ENCODE measurements at places on chromosomes 6 and 20. TPM values are rescaled to one million over a fixed set of nuclear protein-coding genes. Genes with fewer than 3 reads are reported as not detected.

- DNase-seq, result peak; percentile 83
Measured at GRCh38 chr6:158906926-158907325, 87.8 kb upstream of the EZR start.

GRCh38 chr20:52103335-52103912 lies 88.2 kb downstream of the ZFP64 start:
- no peak for DNase-seq

- DNase-seq, result peak; percentile 27
Measured at GRCh38 chr20:48448666-48449600, 378.9 kb downstream of the PREX1 start.

- peak; percentile 49 for DNase-seq
Measured at GRCh38 chr6:95431637-95432228, 145.6 kb upstream of the MANEA start.

AKAP12 gene
- 54.4 TPM for total RNA-seq

KHDC1L gene
- total RNA-seq, result not detected

PCED1A gene
- 19.4 TPM for total RNA-seq

LY6G6F gene
- total RNA-seq, result not detected

PERP gene
- 49.8 TPM for total RNA-seq

ARG1 gene
- total RNA-seq, result not detected

TRAM2 gene
- total RNA-seq, result 11.5 TPM

Measured in renal cortical epithelial cell (primary cell).